Frontal cortex (tissue), 4 donors: ENCODE measurements at places on chromosomes 2 and 18.

DNA sequence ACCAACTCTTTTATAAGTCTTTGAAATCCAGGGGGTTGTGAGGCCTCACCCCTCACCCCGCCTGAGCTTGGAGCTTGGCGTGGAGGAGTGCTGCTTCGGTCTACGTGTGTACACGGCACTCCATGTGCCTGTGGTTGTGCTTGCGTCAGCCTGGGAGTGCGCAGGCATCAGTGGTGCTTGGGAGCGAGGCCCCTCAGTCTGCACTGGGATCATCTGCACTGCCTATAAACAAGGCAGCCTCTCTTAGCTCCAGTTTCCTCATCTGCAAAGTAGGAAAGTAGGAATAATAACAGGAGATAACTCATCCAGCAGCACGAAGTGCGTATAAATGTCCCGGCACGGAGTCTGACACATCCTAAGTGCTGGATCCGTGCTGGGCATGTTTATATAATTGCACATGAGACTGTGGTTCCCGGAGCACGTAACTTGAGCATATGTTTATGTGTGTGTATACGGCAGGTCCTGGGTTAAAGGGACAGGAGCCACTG lies 1.2 kb downstream of the GYPC start:
- no peak for DNase-seq

GRCh38 chr2:144730711-144731110 lies 210.8 kb upstream of the ZEB2 start:
- DNase-seq, result no peak

DNA sequence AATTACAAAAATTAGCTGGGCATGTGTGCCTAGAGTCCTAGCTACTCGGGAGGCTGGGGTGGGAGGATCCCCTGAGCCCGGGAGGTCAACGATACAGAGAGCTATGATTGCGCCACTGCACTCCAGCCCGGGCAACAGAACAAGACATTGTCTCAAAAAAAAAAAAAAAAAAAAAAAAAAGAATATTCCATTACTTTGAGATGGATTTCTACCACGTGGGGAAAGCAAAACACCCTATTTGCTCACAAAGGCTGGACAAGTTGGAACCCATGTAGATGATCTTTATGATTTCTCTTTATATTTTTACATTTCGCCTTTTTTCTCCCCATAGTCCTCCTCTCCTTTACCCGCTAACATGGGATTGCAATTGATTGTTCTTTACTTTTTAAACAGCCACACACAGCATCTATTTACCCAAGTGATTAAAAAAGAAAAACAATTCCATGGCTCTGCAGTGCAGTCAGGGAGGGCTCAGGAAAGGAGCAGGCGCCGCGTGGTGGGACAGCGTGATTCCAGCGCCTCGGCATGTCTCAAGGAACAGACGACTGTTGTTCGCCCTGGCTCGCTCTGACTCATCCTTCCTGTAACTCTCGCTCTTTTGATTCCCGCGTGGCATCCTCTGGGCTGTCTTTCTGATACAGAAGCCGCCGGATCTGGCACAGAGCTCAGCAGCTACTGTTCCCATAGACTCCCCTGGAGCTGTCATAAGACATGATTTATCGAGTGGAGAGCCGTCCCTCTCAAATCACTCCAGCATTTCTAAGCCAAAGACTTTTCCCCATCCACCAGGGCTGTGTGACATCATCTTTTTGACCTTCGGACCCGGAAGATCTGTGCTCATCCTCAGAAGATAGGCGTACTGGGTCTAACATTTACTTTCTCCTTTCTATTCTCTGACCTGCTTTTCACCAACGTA lies 230.4 kb upstream of the AGAP1 start:
- peak; percentile 75 for DNase-seq

DNA sequence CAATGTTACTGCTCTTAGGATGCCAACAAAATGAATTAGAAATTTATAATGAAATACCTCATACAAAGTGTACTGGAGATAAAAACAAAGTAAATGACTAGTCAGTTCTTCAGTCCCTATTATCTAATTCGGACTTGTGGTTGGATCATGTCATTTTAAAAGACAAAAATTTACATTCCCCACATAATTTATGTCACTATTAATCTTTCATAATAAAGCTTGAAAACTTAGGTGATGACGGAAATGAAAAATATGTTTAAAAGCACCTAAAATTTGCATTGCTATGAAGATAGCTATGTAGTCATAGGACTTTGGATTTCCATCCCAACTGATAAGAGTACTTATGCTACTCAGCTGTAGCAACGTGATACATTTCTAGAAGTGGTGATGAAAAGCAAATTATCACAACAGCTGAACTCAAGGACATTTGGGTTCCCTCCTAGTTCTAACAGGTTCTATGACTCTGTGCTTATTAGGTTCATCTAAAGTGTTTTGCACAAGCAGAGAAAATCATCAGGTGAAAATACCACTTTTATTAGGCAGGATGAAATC lies 58.4 kb downstream of the LRPPRC start:
- no peak for DNase-seq

GRCh38 chr2:37268111-37268510 lies 36.7 kb downstream of the NDUFAF7 start:
- no peak for DNase-seq

- DNase-seq, result no peak
Measured at GRCh38 chr2:46225730-46226129, 71.5 kb upstream of the EPAS1 start.

GRCh38 chr2:196076778-196077568 lies 8.3 kb upstream of the DNAH7 start:
- no peak for DNase-seq

- no peak for DNase-seq
Measured at GRCh38 chr2:86372641-86373502, 35.4 kb upstream of the REEP1 start.

GRCh38 chr2:26587994-26588393 lies 53.2 kb downstream of the CIB4 start:
- no peak for DNase-seq

DNA sequence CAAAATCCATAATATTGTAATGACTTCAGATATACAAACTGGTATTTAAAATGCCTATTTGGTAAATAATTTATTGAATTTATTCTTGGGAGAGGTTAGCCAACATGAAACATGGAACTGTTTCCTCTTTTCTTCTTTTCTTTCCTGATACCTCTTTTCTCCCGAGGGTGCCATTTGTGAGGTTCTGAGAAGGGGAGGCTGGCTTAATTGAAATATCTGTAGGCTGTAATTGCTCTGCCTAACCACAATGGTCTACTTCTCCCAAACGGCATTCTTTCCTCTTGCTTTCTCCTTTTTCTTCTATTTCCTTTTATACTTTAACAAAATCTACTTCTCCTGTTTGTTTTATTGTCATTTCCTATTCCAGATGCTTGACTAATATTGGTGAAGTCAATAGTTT lies 114.9 kb downstream of the TCF4 start:
- no peak for DNase-seq

DNA sequence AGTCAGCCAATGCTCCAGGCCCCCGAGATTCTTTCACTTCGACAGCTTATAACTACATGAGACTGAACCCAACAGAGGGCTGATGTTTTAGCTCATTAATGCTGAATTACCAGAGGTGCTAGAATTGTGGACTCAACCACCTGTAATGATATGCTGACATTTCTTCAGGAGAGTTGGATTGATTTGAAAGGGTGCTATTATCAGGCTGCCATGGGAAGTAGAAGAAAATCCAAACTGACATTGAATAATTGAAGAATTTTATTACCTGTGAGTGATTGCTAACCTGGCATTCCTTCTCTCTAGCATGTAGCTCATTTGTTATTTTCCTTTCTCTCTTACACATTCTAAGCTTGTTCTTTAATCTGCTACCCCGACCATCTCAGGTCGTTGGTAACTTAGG lies 488.8 kb downstream of the PID1 start:
- no peak for DNase-seq

DNA sequence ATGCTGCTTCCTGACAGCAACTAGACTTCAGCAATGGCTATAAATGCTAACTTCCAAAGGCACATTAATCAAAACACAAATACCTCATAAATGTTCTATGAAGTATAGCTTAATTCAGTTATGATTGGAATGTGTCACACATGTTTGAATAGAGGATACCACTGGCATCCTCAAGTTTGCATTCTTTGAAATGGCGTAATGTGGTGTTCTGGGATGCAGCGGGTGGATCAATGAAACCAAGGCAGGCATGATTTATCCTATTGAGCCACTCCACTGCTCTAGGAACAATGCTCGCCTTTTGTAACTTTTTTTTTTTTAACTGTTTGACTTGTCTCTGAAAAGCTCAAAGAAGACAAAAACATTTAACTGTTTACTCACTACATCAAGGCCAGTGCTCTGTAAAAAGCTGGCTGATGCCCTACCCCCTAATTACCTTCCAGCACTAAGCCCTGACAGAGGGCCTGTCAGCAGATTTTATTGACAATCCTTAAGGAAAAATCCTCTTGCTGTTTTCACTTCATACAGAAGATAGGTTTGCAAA lies 278.8 kb upstream of the SESTD1 start:
- DNase-seq, result no peak

- DNase-seq, result no peak
Measured at GRCh38 chr2:10990561-10991111, 78.9 kb downstream of the KCNF1 start.

- DNase-seq, result no peak
Measured at GRCh38 chr2:201858281-201859184, 52.2 kb downstream of the CDK15 start.

GRCh38 chr18:31233621-31234275 lies 71.1 kb upstream of the DSC1 start:
- DNase-seq, result no peak

DNA sequence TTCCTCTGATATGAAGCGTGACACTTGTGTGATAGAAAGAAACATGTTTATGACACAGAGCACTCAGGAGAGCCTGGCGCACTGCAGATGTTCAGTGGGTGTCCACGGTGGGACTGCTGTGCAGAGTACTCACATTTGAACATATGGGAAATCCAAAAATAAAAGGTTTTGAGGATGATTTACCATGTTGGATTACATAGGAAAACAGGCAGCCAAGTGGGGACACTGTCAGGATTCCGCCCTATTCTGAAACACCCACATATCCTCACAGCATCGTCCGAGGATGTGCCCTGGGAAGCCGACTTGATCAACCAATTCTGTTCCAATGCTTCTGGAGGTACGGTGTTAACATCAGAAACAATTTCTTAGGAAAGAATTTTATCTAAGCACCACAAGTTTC lies 263.7 kb downstream of the TGIF1 start:
- DNase-seq, result no peak

GRCh38 chr2:232611559-232612218 lies 21.7 kb upstream of the EFHD1 start:
- no peak for DNase-seq

- DNase-seq, result no peak
Measured at GRCh38 chr2:15166878-15167277, 394.3 kb downstream of the NBAS start.
